OCI-LY7 (cell line): ENCODE measurements at places on chromosomes 4 and X.

DNA sequence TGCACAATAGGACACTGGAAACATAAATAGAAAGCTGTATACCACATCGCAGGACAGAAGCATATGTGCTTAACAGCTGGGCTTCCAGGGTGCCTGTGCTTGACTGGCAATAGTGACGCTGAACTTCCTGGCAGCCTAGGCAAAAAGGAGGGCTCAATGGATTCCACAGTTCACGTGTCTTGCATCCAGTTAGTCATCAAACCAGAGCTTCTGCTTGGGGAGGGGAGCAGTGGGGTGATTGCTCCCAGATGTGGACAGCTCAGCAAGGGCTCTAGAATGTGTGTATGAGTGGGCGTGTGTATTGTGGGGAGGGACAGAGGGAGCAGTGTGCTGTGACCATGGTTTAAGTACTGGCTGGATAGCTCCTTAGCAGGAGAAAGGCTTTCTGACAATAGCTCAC lies 2.3 kb downstream of the PRRG3 start:
- DNase-seq, result no peak

GRCh38 chr4:2800691-2801596 lies 8.1 kb downstream of the SH3BP2 start:
- DNase-seq, result no peak

DNA sequence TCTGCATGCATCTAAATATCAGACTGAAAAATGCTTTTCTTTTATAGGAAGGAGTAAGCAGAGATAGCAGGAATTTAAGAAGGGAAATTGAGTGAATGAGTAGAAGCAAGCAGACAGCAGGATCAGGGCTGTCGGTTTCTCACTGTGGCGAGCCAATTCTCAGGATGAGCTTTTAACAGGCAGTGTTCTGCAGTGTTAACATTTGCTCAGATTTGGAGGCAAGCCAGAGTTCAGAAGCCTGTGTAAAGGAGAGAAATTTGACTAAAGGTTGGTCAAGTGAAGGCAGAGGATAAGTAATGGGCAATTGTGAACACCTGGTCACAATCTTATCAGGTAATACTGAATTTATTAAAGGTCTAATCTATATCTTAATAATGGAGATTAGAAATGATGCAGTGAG lies 133.3 kb upstream of the MAGEB16 start:
- no peak for DNase-seq

GRCh38 chr4:78656968-78657445 lies 105.4 kb downstream of the ANXA3 start:
- DNase-seq, result peak; percentile 41

DNA sequence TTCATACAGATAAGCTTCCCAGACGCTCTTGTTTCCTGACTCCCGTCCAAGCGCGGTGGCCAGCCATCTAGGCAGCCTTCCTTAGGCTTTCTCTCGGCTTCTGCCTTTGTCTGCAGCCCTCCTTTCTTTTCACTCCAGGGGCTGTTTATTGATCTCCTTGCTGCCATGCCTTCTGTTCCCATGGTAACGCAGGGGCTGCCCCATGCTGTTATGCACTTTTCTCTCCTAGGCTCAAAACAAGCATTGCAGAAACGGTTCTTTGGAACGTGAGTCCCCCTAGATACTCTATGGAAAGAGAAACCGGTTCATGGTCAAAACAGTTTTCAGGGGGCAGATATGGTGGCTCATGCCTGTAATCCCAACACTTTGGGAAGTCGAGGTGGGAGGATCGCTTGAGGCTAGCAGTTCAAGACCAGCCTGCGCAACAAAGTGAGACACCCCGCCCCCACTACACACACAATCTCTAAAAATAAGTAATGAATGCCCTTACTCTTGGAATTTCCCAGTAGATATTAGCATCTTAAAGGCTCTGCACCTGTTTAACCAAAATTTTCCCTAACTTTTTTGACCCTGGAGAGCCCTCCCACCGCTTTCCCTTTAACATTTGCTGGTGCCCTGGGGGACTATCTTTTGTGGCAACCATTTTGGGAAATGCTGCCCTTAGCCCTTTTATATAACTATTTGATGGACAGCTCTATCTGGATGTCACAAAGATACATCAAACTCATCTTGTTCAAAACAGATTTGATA lies 53.9 kb upstream of the ZNF157 start:
- DNase-seq, result no peak

DNA sequence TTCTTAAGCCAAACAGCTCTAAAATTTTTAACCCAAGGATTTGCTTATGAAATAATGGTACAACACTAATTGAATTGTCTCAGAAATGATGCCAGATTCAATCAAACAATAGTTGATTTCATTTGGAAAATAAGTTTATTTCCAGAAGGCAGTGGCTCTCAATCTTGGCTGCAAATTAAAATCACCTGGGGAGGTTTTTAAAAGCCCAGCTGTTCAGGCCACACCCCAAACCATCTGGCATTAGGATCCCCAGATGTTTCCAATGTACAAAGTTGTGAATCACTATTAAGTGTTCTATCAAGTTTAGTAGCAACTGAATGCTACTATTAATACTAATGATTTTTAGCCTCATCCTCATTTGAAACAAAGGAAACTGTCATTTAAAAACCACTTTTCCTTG lies 22.2 kb downstream of the TMEM184C start:
- DNase-seq, result no peak

DNA sequence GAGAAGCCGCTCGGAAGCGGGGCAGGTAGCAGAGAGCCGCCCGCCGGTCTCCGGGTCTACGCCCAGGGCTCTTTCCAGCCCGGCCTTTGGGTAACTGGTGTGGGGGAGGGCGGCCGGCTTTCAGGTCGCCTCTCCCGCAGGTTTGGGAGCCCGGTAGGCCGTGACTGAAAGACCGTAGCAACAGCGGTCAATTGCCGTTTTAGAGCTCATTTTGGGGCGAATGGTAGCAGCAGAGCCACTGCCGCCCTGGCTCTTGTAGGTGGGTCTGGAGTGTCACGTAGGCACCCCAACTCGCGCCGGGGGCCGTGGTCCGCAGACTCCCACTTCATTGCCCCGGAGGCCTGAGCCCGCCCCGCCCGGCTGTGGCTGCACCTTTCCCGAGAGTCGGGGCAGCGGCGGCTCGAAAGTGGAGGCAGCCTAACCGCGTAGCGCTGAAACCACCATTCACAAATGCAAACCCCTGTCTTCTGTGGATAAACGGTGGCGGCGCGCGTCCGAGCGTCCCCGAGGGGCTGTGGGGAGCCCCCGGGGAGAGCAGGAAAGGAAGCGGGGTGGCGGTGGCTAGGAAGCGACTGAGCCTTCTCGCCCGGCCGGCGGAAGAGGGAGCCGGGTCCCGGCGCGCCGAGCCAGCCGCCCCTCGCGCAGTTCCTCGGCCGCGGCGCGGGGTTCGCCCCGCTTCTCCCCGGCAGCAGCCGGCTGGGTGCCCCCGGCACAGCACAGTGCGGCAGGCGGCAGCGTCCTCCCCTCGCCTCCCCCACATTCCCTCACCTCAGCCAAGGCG lies 2185.1 kb upstream of the TENM3 start:
- no peak for DNase-seq

DNA sequence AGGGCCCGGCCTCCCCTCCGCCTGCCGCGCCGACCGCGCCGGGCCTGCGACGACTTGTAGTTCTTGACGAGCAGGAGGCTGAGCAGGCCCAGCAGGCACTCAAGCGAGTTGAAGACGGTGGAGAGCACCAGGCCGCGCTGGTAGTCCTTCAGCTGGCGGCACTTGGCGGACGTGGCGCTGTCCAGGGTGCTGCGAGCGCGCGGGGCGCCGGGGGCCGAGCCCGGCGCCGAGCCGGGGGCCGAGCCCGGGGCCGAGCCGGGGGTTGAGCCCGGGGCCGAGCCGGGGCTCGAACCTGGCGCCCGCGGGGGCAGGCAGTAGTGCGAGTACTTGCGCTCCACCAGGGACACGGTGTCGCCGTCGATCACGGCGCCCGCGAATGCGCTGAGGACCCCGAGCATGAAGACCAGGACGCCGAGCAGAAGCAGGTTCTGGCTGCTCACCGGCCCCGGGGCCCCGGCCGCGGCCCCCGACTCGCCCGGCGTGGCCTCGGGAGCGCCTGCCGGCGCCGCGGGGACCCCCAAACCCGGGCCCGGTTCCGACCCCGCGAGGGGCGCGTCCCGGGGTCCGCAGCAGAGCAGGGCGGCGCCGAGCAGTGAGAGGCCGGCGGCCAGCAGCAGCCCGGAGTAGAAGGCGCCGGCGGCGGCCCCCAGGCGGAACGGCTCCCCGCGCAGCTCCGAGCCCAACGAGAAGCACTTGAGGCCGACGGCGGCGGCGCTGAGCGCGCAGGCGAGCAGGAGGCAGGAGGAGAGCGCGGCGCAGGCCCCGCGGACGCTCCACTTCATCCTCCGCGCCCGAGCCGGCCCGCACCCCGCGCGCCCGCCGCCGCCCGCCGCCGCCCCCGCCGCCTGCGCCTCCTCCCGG lies 584 bp downstream of the TMEM271 start:
- DNase-seq, result no peak

DNA sequence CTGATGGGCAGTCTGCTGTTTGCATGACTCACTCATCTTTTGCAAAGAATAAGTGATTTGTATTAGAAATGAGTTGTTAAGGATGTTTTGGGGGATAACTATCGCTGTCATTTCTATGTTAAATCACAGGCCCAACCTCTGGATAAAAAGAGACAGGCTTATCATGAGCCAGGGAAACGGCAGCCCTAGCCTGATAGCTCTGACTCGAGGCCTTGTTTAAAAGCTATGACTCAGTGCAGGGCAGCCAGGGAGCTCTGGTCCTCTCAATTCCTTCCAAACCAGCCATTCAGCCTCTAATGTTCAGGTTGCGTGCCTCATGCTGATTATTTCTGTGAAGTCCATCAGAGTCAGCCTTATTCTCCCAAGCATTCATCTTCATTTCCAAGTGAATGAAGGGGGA lies 305.9 kb upstream of the HAND2 start:
- DNase-seq, result no peak

- no peak for DNase-seq
These were observed 134.0 kb upstream of the ANXA3 start for GRCh38 chr4:78417603-78418002.

- no peak for DNase-seq
These were observed 1.2 kb upstream of the SLC2A9 start for GRCh38 chr4:10022346-10023049.

DNA sequence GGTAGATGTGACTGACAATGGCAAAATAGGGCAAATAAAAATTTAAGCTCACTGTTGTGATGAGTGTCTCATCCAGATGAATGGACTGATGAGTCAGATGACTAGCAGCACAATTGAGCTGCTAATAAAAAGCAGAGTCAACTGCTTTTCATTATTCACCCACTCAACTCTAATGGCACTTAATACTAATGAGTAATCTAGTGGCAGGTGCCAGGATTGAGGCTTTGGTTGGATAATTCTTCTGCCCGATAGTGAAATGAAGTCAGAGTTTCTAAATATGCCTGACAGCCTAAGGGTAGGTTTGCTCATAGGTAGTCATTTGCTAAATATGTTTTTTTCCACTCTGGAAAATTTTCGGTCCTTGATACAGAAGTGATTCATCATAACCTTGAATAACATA lies 10.4 kb downstream of the OGT start:
- DNase-seq, result no peak
